Subcutaneous adipose tissue (tissue), 4 donors: ENCODE measurements at places on chromosomes 12 and 14. TPM values are rescaled to one million over a fixed set of nuclear protein-coding genes. Genes with fewer than 3 reads are reported as not detected.

The ANO4 gene
- total RNA-seq, result not detected

The TAS2R7 gene
- total RNA-seq, result not detected

The UNC79 gene
- total RNA-seq, result 0.75 TPM

The IL31 gene
- total RNA-seq, result not detected

The B4GALNT1 gene
- total RNA-seq, result 0.17 TPM

The FAM181A gene
- not detected for total RNA-seq

The APOF gene
- total RNA-seq, result not detected

The MYF5 gene
- total RNA-seq, result not detected

The CCDC197 gene
- total RNA-seq, result not detected

The EXOC5 gene
- 79.9 TPM for total RNA-seq

The RTL1 gene
- not detected for total RNA-seq

The INF2 gene
- total RNA-seq, result 83.0 TPM

The CTSG gene
- 2.9 TPM for total RNA-seq

The CALCOCO1 gene
- total RNA-seq, result 263 TPM

The SPIC gene
- total RNA-seq, result not detected

The FAM186B gene
- total RNA-seq, result 0.57 TPM

The BORCS5 gene
- 12.8 TPM for total RNA-seq

The GEMIN2 gene
- total RNA-seq, result 16.2 TPM

The RND1 gene
- total RNA-seq, result not detected

The MUCL1 gene
- not detected for total RNA-seq

The PRIMA1 gene
- 0.66 TPM for total RNA-seq

The PROX2 gene
- not detected for total RNA-seq

The RFX4 gene
- not detected for total RNA-seq

The SIX6 gene
- not detected for total RNA-seq
